Peyer's patch (tissue), 4 donors: ENCODE measurements at places on chromosomes 5 and 9. TPM values are rescaled to one million over a fixed set of nuclear protein-coding genes. Genes with fewer than 3 reads are reported as not detected.

OLFM1 gene
- total RNA-seq: 2.5 TPM

- no peak overlapping the region for H3K4me3 ChIP-seq
- H3K27ac ChIP-seq: no peak overlapping the region
- no peaks in the 10 kb centered on the region for H3K4me1 ChIP-seq
- DNase-seq: no peak
These were observed 2.5 kb upstream of the KDM3B start for GRCh38 chr5:138349852-138350562.

PARP8 gene
- total RNA-seq: 30.8 TPM

DNA sequence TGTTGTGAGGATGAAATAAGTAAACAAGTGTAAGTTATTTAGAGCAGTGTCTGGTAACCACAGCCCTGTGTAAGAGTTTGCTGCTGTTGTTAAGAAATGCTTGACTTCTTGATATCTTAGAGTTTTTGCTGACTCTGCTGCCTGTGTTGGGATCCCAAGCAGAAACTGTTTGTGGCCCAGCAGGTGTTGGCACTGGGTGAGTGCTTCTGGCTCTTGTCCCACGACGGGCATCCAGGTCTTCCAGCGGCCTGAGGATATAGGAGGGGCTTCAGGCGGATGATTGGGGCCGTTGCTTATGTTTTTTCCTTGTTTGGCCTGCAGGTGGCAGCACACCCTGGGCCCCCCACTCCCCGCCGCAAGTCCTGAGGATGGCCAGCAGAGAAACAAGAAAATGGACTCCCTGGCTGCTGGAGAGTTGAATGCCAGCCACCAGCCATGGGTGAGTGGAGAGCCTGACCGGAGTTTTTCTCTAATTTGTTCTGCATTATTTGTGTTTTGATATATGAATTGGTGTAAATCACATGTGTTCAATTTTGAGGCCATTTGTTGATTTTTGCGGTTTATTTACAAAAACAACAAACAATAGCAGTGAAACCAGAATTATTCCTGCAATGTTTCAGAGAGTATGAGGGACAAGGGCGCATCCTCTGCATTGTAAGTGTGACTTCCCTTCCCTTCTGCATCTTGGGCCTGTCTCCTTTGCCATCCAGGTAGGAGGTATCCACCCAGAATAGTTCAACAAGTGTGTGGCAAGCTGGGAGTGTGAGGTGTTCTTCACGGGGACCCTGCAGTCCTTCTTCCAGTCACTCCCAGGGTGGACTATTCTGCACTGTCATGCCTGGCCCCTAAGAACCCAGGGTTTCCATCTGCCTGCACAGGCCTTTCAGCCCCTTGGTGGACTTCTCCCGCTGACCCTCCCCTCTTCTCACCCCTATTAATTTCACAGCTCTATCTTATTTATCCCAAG, 50.3 kb downstream of the SLC22A5 start:
- H3K4me3 ChIP-seq: no peak overlapping the region
- DNase-seq: peak; percentile 85
- H3K27me3 ChIP-seq: no peaks in the 10 kb centered on the region

HTR4 gene
- total RNA-seq: 45.4 TPM

DNA sequence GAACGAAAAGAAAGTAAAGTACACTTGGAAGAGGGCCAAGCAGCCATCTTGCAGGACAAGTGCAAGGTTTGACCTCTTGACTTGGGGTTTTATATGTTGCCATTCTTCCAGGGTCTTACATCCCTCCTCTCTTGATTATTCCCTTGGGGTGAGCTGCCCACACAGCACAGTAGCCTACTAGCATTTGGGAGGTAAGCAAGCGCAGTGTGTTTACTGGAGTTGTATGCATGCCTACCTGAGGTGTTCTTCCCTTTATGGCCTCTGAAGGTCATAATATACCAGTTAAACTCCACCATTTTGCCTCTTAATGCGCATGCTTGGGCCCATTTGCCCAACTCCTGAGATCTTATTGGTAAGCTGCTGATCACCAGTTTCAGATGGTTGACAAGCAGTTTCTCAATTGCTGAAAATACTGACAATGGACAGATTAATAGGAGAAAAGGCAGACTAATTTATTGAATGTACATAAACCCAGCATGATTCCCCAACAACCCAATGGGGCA, 173.8 kb upstream of the SLC30A5 start:
- no peaks in the 10 kb centered on the region for H3K36me3 ChIP-seq
- no peaks in the 10 kb centered on the region for H3K27me3 ChIP-seq
- no peak for DNase-seq
- no peak overlapping the region for H3K4me3 ChIP-seq
- no peak overlapping the region for H3K27ac ChIP-seq

FBLL1 gene
- 1.9 TPM for total RNA-seq

SLC34A3 gene
- total RNA-seq: not detected

DNA sequence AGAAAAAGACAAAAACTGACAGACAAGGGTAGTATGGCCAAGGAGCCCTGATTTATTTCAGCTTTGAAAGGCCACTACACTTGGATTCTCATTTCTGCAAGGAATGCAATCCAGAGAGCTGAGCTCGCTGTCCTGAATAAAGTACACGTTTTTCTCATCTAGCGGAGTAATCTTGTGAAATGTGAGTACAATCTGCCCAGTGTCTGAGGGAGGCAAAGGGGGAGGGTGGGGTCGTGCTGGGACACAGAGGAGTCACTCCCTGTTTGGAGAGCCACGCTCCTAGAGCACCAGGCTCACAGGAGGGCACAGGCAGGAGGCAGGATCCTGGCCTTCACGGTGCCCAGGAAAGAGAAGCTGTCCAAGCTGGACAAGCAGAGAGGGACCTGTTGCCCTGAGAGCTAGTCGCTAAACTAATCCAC, 51.0 kb upstream of the IFNK start:
- no peak for DNase-seq
- H3K4me3 ChIP-seq: no peak overlapping the region
- H3K4me1 ChIP-seq: no peaks in the 10 kb centered on the region
- H3K27me3 ChIP-seq: no peaks in the 10 kb centered on the region

DNA sequence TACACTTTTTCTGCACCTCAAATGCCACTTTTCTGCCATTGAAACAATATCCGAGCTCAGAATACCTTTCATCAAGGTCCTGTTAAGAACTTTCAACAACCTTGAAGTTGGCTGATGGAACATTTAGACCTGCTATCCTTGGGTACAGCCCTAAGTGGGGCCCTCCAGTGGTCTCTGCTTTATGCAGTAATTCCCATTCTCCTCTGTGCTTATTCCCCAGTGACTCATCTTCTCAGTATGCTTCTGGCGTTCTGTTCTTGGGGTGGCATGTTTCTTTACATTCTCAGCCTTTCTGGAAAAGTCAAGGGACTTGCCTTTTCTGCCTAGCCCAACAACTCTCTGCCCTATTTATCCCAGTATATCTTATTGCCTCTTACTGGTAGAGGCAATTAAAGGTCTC, 7.1 kb downstream of the ANP32B start:
- peaks cover 5% of the 10 kb centered on the region for H3K36me3 ChIP-seq
- H3K4me1 ChIP-seq: no peaks in the 10 kb centered on the region
- H3K27me3 ChIP-seq: no peaks in the 10 kb centered on the region
- H3K27ac ChIP-seq: no peak overlapping the region

MEGF9 gene
- 15.1 TPM for total RNA-seq

DNA sequence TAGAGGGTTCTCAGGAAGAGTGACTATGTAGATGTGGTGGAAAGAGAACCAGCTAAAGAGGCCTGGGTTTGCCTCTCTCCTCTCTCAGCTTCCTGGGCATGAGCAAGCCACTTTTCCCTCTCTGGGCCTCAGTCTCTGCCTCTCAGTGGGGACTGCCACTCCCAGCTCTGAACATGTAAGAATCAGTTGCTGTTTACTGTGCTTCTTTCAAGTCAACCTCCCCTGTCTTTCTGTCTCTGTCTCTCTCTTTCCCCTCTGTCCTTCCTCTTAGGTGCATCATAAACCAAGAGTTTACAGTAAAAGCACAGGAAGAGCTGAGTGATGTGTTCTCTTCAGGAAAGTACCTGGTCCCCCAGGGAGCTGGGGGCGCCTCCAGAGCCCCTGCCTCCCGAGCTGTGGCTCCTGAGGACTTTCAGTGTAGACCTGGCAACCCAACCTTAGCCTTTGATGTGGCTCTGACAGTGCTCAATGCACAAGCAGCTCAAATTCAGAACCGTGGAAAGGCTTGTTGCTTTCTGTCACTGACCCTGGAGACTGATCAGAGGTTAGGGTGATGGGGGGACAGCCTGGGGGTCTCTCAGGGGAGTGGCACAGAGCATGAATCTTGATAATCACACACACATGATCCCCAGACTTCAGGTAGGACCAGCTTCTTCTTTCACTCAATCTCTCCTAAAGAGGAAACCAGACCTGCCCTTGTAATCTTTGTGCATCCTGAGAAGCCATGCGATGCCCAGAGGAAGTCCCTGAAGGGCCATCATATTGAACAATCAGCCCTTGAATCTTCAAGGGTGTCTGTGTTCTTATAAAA, 59.4 kb upstream of the TNFSF8 start:
- no peak overlapping the region for H3K27ac ChIP-seq
- H3K4me1 ChIP-seq: no peaks in the 10 kb centered on the region
- no peaks in the 10 kb centered on the region for H3K36me3 ChIP-seq
- no peak overlapping the region for H3K4me3 ChIP-seq

- no peak overlapping the region for H3K4me3 ChIP-seq
- peak overlapping the region; percentile 15 for H3K27ac ChIP-seq
- DNase-seq: no peak
- H3K27me3 ChIP-seq: no peaks in the 10 kb centered on the region
- H3K4me1 ChIP-seq: no peaks in the 10 kb centered on the region
These were observed 13.5 kb downstream of the DUSP1 start for GRCh38 chr5:172757394-172758010.

MRPL50 gene
- 10.0 TPM for total RNA-seq

- H3K4me3 ChIP-seq: no peak overlapping the region
- H3K36me3 ChIP-seq: no peaks in the 10 kb centered on the region
- no peaks in the 10 kb centered on the region for H3K4me1 ChIP-seq
- DNase-seq: no peak
These were observed 406.1 kb upstream of the CHD1 start for GRCh38 chr5:99334936-99335335.

DNA sequence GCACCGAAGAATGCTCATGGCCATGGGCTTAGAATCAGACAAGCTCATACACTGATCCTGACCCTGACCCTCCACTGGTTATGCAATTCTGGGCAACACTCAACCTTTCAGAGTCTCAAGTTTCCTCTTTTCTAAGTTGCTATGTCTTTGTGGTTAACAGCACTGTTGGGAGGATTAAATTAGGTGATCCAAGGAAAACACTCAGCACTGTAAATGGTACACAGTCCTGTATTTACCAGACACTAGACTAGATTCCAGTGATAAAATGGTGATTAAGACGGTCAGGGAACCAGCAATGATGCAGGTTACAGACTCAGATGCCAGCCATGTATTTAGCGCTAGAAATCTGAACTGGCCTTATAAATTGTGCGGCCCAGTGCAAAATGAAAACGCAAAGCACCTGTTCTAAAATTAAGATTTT, 8.1 kb downstream of the ARL15 start:
- no peaks in the 10 kb centered on the region for H3K36me3 ChIP-seq
- H3K27me3 ChIP-seq: no peaks in the 10 kb centered on the region
- H3K27ac ChIP-seq: no peak overlapping the region
- DNase-seq: no peak
- no peaks in the 10 kb centered on the region for H3K4me1 ChIP-seq

GRCh38 chr9:14339746-14340145, 25.8 kb upstream of the NFIB start:
- H3K4me1 ChIP-seq: no peaks in the 10 kb centered on the region
- H3K27ac ChIP-seq: no peak overlapping the region
- no peaks in the 10 kb centered on the region for H3K36me3 ChIP-seq
- H3K27me3 ChIP-seq: no peaks in the 10 kb centered on the region
- no peak overlapping the region for H3K4me3 ChIP-seq

GRCh38 chr5:139524940-139525585, 36.1 kb upstream of the UBE2D2 start:
- H3K4me3 ChIP-seq: no peak overlapping the region
- no peak for DNase-seq
- H3K27me3 ChIP-seq: no peaks in the 10 kb centered on the region
- no peak overlapping the region for H3K27ac ChIP-seq
- no peaks in the 10 kb centered on the region for H3K36me3 ChIP-seq
- no peaks in the 10 kb centered on the region for H3K4me1 ChIP-seq

GRCh38 chr5:138468133-138468965, 3.1 kb downstream of the EGR1 start:
- H3K4me1 ChIP-seq: no peaks in the 10 kb centered on the region
- no peak for DNase-seq
- no peak overlapping the region for H3K4me3 ChIP-seq

GRCh38 chr9:89591274-89592212, 13.3 kb upstream of the GADD45G start:
- no peaks in the 10 kb centered on the region for H3K4me1 ChIP-seq
- H3K27me3 ChIP-seq: no peaks in the 10 kb centered on the region
- no peak overlapping the region for H3K27ac ChIP-seq
- H3K4me3 ChIP-seq: no peak overlapping the region
- H3K36me3 ChIP-seq: no peaks in the 10 kb centered on the region
- DNase-seq: no peak

DNA sequence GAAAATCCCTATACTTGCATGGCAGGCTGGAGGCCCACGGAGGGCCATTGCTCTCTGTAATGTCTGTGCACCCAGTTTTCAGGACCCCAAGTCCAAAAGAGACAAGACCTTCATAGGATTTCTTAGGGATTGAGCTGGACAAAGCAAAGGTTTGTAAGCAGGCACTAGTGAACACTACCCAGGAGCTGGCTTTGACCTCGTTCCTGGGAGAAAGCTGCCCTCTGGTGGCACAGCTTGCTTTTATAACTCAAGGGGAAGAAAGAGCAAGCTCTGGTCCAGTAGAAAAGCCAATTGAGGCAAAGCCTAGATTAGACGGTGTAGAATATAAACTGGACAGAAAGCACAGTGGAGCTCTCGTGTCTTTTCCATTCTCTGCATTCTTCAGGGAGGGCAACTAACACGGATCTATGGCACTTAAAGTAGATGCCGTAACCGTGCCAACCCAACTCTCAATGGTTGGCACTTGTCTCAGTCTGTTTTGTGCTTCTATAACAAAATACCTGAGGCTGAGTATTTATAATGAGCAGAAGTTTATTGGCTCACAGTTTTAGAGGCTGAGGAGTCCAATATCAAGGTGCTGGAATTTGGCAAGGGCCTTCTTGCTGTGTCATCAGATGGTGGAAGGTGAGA, 7.9 kb downstream of the GABRP start:
- no peak overlapping the region for H3K4me3 ChIP-seq
- no peaks in the 10 kb centered on the region for H3K4me1 ChIP-seq
- H3K27ac ChIP-seq: no peak overlapping the region
- peak; percentile 29 for DNase-seq
- no peaks in the 10 kb centered on the region for H3K27me3 ChIP-seq
- no peaks in the 10 kb centered on the region for H3K36me3 ChIP-seq

DNA sequence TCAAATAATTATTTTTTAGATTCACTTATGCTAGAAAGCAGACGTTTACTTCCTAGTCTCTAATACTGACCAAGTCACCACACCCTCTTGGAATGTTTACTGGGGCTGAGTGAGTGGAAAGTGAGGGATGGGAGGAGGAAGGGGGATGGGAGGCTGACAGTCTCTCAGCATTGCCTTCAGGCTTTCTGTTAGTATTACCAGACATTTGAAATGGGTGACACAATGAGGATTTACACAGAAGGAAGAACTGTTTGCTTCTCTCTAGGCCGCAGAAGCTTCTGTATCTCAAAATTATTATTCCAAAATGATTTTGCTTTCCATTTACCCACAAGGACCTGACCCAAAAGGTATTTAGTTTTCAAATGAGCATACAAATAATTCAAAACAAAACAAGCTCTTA, 232.8 kb upstream of the ZNF608 start:
- no peak overlapping the region for H3K27ac ChIP-seq
- H3K27me3 ChIP-seq: no peaks in the 10 kb centered on the region
- no peaks in the 10 kb centered on the region for H3K36me3 ChIP-seq

PLCXD3 gene
- 2.8 TPM for total RNA-seq

GRCh38 chr9:127213859-127214258, 50.7 kb upstream of the GARNL3 start:
- H3K27ac ChIP-seq: no peak overlapping the region
- no peaks in the 10 kb centered on the region for H3K4me1 ChIP-seq
- DNase-seq: no peak
- no peaks in the 10 kb centered on the region for H3K27me3 ChIP-seq
